Spinal cord (tissue), 10 donors: ENCODE measurements at places on chromosomes 11 and 22. TPM values are rescaled to one million over a fixed set of nuclear protein-coding genes. Genes with fewer than 3 reads are reported as not detected.

Gene OR5A1
- total RNA-seq: not detected

DNA sequence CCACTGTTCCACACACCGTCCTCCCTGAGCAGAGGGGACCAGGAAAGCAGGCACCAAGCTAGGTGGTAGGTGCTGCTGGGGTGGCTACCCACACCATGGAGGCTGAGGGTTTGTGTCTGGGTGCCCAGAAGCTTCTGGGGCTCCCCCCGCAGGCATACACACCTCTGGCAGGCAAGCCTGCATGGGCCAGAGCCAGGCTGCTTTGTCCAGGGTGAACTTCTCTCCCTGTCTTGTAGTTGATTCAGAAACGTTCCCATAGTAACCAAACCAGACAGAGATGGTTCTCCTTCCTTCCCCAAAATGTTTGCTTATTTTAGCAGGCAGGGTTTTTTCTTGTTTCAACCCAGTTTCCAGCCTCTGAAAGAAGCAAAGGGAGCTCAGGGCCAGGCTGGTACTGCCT is 40.9 kb upstream of the SUSD2 start:
- DNase-seq: peak; percentile 53

Gene PTPN5
- 18.0 TPM for total RNA-seq

Gene PGA5
- total RNA-seq: 0.33 TPM

Gene MYH9
- total RNA-seq: 122 TPM

DNA sequence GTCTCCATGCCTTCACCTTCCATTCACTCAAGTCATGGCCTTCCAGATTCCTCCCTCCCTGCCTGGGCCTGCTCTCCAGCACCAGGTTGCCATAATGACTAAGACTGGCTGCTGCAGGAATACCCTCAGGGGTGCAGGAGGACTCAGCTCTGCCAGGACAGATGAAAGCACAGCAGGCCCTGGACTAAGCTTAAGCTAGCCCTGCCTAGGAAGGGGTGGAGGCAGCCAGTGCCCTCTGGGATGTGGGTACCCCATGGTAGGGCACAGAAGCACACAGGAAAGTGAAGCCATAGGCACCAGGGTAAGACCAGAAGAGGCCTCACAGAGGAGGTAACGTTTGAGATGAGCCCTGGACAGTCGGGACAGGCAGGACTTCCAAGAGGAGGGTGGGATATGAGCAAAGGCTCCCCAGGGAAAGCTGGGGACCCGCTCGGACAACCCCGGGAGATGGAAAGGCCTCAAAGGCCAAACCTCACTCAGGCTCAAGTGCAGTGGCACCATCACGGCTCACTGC is 3.0 kb upstream of the RIN1 start:
- DNase-seq: no peak

DNA sequence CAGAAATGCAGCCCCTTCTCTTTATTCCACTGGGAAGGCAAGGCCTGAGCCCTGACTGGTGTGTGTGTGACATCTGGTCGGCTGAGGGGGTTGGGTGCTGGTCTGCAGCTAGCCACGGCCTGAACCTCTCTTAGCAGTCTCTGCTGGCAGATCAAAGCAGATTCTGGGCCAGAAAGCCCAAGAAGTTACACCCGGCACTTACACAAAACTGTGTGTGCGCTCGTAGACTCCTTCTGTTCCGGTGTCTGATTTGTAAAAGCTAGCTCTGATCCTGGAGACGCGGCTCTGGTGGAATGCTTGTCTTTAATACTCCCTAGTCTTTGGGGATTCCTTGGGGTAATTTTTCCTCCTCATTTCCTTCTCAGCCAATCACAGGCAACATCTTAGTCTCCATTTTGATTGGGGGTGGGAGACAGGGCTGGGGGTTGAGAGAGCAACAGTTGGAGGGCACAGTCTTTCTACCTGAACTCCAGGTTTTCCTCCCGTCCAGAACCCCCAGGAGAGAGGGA is 5.5 kb downstream of the PKNOX2 start:
- DNase-seq: no peak

Gene P2RX3
- 0.50 TPM for total RNA-seq

DNA sequence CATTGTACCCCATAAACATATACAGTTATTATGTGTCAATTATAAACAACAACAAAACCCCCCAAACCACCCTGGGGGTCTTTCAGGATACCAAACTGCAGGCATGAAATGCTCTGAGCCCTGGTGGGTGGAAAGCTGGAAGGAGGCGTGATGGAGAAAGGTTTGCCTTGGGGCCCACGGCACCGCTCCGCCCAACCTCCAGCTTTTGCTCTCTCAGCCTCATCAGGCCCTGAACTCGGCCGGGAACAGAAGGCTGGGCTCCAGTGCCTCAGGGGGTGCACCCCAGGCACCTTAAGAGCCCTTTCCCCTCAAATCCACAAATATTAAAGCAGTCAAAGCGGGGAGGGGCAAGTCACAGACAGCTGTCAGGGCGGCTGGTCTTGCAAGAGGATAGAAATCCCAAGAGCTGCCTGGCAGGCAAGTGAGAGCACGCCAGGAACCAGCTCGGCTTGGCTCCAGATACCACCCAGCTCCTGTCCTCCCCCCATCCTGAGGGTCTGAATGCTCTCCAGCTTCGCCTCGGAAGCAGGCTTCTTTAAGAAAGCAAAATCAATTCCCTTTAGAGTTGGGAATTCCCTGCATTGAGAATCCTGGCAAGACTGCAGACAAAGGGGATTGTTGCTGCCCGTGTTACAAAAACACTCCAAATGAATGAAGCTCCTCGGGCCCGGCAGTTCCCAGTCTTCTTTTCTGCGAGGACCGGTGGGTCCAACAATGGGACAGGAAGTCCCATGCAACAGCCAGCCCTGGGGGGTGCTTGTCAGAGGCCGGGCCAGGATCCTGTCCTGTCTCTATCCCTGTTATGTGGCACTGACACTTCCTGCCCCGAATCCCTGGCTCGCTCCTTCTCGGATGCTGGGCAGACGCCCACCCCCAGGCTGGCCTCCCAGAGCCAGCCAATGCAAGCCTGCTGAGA is 80.8 kb downstream of the NAT10 start:
- DNase-seq: peak; percentile 57

- no peak for DNase-seq
These were observed 3.7 kb upstream of the APLNR start for GRCh38 chr11:57240757-57241156.

DNA sequence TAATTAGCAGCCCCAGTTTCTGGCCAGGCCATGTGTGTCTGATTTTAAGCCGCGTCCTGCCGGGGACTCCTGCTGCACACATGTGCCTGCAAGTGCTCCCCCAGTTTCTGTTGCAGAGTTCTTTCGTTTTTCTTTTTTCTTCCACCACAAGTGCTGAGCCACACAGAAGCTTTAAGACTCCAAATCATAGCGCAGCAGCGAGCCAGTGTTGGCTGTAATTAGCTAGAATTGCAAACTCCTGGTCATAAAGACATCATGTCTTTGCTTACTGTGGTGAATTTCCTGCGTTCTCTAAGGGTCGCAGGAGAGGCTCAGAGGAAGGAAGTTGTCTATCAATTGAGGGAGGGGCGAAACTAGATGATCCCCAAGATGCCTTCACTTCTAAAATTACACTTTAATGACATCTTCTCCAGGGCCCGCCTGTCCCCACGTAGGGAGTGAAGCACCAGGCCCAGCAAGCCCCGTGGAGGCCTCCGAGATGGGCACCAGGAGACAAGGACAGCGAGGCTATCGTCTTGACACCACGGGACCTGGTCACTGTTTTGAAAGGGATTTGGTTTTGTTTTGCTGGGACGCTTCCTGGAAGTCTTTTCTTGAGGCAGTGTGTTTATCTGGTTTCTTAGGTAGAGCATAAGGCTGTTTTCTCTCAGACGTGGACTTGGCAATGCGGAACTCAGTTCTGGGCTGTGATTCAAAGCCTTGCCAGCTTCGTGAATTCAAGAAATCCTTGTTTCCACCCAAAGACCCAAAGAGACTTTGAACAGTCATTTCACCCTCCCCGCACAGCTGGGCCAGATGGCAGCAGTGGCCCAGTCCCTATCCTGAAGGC is 71.8 kb downstream of the UBASH3B start:
- DNase-seq: no peak

GRCh38 chr11:119087747-119088241 is 3.1 kb downstream of the HMBS start:
- DNase-seq: no peak

DNA sequence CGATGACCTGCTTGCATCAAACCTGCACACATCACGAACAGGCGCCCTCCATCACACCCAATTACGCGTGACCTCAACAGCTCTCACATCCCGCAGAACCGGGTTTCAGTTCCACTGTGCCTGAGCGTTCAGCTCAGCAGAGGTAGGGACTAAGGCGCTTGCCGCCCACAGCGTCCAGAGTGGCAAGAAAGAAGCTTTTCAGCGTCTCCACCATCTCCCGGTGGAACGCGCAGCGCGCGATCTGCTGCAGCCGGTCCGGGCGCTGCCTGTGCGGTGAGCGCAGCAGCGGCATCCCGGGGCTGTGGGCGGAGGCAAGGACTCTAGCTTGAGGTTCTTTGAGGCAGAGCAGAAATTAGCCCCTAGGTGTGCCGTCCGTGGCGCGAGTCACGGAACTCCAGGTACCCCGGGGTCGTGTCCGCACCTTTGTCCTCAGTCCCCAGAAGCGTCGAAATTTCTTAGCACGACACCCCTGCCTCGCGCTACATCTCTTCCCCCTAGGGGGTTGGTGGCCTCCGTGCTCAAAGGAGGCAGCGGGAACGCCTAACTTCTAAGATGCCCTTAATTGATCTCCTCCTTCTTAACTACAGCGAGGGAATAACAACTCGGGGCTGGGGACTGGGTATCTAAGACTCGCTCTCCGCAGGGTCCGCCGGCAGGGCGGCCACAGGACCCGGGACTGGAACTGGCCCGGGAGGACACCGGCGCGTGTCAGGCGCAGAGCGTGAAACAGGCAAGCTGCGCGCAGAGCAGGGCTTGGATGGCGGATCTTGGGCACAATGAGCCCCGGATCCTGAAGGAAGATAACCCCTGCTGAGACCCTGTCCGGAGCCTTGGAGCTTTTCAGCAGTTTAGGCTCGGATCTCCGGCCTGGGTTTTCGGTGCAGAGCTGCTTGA is 1.7 kb upstream of the CALCA start:
- DNase-seq: no peak

GRCh38 chr11:95414217-95414616 is 183.2 kb upstream of the SESN3 start:
- no peak for DNase-seq

GRCh38 chr11:71580057-71581003 is 2.3 kb downstream of the KRTAP5-11 start:
- peak; percentile 83 for DNase-seq

Gene SORL1
- 80.6 TPM for total RNA-seq

DNA sequence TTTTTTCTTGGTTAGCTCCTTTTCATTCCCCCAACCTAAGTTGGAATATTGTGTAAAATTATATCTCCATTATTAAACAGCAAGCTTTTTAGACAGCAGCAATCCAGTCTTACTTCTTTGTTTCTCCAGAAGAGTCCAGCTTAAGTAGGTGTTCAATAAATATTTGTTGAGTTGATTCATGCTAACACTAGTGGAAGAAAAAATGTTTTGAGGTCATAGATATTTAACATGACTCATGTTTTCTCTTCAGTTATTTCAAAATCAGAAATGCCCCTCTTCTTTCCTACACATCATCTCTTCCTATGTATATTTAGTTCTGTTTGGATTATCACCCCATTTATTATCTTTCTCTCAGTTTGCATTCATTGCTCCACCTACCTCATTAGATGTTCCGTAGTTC is 20.3 kb downstream of the CCDC83 start:
- DNase-seq: no peak

DNA sequence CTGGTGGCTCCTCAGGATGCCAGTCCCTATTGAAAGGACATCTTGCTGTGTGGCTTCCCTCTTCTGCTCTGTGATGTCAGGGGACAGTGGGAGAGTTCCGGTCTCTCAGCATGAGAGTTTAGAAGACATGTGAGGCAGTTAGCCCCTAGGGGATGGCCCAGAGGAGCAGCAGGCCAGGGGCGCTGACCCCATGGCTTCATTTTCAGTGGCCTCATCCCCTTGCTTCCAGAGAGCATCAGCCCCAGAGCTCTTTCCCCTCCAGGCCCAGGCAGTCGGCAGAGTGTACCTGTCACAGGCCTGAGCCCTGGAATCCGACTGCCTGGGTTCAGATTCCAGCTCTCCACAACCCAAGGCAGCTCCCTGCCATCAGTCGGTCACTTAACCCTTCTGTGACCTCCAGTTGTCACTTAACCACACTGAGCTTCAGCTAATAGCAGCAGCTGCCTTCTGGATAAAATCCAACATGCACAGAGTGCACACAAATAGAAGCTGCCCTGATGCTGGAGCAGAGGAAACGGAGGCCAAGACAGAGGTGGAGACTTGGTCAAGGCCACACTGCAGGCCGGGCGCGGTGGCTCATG is 14.1 kb upstream of the LRRC10B start:
- no peak for DNase-seq

DNA sequence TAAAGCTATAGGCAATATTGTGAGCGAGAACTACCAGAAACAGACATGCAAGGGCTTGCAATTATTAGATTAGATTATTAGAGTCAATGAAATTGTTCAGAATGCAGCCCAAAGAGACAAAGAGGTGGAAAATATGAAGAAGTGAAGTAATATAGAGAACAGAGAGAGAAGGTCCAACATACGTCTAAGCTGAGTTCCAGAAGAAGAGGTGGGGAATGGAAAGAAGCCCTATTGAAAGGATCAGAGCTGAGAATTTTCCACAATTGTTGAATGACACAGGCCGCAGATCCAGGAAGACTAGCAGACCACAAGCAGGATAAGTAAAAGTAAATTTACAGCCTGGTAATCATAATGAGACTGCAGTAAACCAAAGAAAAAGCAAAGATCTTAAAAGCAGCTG is 93.2 kb downstream of the EXT2 start:
- DNase-seq: no peak

DNA sequence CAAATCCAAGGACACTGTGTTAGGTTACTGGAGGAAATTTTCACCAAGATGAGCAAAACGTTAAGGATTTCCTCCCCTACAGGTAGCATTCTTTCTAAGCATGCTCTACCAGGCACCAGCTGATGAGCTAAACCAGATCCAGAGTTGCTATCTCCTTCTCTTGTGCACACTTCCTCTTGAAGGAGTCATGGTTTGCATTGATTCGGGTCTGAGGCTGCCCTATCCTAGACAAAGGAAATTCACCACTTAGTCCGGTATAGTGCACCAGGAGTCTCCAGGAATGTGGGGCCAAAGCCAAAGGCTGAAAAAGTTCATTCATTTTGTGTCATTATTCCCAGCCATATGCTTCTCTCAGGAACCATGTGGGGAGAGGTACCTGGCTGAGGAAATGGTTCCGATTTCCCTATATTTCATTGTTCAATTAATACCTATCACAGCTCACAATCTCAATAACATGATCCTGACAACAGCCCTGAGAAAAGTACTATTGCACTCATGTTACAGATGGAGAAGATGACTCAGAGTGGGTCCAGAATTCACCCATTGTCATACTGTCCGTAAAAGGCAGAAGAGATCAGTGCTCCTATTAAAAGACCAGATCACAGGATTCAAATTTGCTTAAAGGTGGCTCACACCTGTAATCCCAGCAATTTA is 39.1 kb downstream of the SLC35F2 start:
- no peak for DNase-seq

- no peak for DNase-seq
These were observed 182.7 kb upstream of the SNX19 start for GRCh38 chr11:131099013-131099412.
